ENCODE measurements at places on chromosomes 3 and 15. TPM values are rescaled to one million over a fixed set of nuclear protein-coding genes. Genes with fewer than 3 reads are reported as not detected.

DNA sequence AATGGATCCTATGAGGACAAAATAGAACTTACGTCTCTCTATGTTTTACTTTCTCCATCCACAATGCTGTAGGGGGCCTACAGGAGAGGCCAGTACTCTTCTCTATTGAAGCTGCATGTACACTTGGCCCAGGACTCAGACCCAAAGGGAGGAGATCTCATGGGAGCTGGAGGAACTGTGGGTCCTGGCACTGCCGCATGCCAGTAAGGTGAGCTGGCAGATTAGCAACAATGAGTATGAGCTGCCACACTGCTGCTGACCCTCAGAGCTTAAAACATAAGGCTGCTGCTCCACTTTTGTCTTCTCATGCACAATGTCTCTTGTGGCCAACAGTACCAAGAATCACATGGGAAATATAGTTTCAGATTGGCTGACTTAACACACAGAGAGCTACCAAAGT lies 57.8 kb upstream of the TBC1D5 start:
- H3K4me1 ChIP-seq: no peaks in the 10 kb centered on the region
- H3K27ac ChIP-seq: no peak overlapping the region
- no peak overlapping the region for H3K4me3 ChIP-seq
- H3K36me3 ChIP-seq: no peaks in the 10 kb centered on the region

DNA sequence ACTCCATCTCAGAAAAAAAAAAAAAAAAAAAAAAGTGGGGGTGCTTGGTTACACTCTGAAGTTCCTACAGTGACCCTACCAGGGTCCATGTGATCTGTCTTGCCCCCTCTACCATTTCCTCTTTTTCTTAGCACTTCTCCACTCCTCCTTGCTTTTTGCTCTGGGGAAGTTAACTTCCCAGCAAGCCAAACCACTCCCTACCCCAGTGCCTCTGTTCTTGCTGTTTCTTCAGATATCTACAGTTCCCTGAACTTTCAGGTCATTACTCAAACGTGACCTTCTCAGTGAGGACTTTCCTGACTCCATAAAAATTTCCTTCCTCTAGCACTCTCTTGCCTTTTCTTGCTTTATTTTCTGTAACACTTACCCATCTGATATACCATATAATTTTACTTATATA lies 61.1 kb upstream of the GCNT3 start:
- DNase-seq: no peak
- H3K36me3 ChIP-seq: no peaks in the 10 kb centered on the region
- H3K4me3 ChIP-seq: no peak overlapping the region
- H3K27ac ChIP-seq: peak overlapping the region; percentile 23

Gene PPP1R14D
- 14.0 TPM for polyA plus RNA-seq

Gene ZDHHC23
- polyA plus RNA-seq: 9.9 TPM

All from large intestine (tissue), 12 donors.